ENCODE measurements at places on chromosomes 5 and 9.

DNA sequence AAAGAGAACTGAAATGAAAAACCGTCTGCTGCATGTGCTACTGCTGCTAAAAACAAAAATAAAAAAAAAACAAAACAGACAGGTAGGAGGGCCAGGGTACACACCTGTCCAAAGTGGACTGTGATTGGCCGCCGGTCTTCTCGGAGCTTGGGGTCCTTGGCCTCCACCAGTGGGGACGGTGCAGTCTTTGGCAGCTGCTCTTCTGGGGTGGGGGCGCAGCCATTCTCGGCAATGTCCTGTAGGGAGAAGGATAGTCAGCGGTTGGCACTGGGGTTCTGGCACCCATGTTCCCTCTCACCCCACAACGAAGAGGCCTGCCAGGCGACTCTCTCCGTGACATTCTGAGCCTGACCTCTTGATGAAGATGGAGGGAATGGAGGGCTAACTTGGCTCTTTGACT, 84.3 kb downstream of the CRB2 start:
- DNase-seq, result no peak

DNA sequence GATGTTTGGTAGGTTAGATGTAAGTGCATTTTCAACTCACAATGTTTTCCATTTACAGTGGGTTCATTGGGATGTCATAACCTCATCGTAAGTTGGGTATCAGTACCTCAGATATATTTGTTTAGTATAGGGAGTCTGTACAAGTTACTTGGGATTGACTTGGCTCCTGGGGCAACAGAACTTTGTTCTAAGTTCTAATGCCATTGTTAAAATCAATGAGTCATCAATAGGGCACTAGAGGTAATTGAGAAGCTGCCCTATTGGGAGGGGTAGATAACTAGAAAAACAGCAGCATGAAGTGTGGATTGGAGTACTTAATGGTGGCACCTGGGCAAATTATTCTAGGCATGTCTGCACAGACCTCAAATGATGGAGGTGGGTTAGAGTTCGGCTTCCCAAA, 272.8 kb downstream of the DOCK8 start:
- DNase-seq, result no peak

- DNase-seq, result no peak
Measured at GRCh38 chr5:29379619-29380018, 1813.9 kb upstream of the CDH6 start.

DNA sequence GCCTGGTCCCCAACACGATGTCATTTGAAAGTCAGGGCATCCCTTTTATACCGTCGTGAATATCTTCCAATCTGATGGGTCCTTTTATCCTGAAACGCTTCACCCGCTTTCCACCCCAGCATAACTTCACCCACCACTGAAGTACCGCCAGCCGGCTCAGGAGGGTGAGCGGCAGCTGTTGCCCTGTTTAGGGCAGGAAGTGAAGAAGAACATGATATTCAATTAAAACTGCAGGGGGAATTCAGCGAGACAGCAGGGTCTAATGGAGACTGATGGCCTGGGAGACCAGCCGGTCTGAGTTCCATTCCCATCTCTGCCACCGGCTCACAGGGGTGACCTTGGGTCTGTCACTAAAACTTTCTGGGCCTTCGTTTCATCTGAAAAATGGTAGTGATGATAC, 68.2 kb upstream of the EGFLAM start:
- no peak for DNase-seq

DNA sequence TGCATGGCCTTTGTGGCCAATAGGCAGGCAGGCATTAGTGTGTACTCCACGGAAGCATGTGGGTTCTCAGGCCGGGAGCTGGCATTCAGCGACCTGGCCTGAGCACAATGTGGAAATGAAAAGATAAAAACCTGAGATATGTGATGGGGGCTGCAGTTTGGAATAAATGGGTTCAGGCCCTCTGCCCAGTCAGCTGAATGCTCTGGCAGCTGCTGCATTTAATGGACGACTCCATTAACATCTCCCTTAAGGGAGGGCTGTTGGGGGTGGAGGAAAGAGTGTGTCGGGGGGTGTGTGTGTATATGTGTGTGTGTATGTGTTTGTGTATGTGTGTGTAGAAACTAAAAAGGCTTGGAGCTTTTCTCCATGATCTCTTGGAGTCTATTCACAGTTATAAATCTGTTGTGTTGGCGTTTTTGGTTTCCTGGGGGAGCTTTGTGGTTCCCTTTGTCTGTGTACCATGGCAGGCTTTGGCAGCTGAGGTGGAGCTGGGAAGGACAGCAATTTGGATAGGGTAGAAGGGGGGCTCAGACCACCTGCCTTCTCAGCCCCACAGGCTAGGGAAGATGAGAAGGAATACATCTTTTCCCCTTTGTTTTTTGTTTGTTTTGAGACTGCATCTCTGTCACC, 27.3 kb upstream of the HSPA9 start:
- DNase-seq, result no peak

DNA sequence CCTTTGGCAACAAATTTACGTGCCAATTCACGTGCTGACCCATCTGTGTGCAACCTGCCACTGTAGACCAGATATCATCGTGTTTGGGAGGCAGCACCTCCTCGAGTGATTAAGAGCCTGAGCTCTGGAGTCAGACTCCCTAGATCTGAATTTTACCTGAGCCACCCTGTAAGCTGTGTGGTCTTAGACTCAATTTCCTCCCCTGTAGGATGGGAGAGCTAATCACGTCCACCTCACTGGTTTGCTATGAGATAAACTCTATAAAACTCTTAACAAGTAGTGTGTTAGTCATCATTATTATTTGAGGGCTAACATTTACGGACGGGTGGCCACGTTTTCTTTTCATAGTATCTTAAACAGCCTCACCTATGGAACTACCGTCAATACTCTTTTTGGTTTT, 220.0 kb upstream of the ADAMTSL1 start:
- no peak for DNase-seq

DNA sequence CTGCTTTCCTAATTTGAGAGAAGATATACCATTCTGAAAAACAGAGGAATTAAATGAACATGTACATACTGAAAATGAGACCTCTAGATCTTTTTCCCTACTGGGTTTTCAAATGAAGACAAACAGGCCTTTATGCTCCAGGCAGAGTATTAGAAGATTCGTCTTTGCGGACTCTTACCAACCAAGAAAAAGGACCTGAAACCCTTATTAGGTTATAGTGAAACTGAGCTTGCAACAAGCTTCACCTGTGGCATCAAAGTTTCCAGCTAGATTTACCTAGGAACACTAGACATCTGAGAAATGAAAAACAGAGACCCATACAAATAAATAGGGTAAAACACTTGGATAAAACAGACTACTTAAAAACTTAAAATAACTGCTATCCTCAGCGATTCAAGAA, 46.3 kb downstream of the SMIM15 start:
- DNase-seq, result no peak

DNA sequence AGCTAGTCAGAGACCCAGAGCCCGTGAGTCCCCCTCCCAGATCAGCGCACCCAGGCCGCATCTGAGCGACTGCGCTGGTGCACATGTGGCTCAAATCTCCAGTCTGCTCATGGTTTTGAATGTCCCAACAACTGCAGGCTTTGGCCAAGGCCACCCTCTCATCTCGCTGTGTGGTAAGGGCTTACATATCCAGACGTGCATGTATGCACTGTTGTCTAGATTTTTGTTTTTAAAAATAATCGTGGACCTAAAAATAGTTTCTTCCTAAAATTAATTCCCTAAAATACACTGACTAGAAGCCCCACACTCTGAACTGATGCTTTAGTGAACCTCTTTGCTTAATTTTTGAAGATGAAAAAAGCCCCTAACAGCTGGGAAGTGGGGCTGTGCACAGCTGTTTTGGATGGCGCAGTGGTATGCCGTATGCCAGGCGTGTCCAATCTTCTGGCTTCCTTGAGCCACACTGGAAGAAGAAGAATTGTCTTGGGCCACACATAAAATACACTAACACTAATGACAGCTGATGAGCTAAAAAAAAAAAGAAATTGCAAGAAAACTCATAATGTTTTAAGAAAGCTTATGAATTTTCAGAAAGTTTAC, 143.0 kb upstream of the LHFPL2 start:
- DNase-seq, result no peak

DNA sequence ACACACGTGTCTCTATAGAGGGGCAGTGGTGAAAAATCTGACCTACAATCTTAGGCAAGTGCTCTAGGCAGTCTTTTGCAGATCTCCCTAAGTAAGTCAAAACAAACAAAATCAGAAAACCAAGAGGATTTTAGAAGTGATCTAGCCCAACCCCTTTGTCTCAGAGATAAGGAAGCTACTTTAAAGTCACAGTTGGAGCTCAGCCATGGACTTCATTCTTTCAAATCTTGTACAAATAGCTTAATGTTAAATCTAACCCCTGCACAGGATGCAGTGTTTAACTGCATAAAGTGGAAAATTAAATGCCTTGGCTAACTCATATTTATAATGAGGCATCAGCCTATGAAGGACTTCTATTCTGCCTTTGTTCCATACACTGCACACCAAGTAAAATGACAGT, 135.1 kb upstream of the RFX3 start:
- DNase-seq, result no peak

GRCh38 chr5:96718635-96719077, 56.5 kb downstream of the CAST start:
- no peak for DNase-seq

DNA sequence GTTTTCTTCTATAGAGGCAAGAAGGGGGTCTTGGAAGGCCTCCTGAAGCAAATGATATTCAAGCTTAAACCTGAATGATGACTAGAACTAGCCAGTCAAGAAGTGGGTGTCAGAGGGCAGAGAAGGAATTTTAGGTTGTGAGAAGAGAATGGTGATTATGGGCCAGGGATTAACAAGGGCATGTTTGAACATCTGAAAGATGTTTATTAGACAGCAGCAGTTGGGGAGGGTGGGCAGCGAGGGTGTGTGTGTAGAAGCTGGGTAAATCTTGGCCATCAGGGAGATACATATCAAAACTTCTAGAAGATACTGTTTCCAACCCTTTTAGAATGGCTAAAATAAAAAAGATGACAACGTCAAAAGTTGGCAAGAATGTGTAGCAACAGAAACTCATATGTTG, 54.5 kb downstream of the MAN2A1 start:
- DNase-seq, result no peak

DNA sequence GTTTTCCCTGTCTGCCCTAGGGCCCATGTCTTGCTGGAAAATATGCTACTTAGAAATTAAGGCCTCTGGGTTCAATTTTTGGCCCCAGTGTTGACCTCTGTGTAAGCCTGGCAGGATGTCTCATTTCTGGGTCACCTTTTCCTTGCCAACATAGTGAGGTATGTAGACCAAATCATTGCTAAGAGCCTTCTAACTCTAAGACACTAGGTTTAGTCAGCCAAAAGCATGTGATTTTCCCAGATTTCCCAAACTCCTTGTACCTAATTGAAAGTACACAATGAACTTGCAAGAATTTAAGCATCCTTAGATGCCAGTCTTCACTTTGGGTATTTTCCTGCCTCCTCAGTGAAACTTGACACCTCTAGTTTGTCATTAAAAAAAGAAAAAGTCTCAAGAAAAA, 77.0 kb downstream of the GALNT10 start:
- no peak for DNase-seq

DNA sequence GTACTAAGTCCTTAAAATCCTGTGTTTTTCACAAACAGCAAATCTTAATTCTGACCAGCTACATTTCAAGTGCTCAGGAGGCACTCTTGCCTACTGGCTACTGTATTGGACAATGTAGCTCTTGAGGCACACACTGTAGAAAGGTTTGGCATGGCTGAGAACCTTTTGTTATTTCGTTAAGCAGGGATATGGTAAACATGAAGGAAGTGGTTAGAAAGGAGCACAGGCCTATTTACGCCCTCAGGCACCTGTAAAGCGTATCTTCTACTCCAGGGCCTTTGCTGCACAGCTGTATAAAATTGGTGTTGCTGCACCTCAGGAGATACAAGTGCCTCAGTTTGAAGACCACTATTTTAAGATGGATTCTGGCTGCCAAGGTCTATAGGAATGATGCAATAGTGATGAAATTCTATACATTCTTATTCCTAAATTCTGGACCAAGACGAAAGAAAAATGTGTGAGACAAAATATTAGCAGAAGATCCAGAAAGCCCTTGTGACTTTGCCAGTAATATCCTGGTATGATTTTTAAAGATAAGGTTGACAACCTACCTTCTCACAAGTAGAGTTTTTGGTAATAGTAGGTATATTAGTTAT, 9.3 kb upstream of the OTULIN start:
- DNase-seq, result no peak

DNA sequence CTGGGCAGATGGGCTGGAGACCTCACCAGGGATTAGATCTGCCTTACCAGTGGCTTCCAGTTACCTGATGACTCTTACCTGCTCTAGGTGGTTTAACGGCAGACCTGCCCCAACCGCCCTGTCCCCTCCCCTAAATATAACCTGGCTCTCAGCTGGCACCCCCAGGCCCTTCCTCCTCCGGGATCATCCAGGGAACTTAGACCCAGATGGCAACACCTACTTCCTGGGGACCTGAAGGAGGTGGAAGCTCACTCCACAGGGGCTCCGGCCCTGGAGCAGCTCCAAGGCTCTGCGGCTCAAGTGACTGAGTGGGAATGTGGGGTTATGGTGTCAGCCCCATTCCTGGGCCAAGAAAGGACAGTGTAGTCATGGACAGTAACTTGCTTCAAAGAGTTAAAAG, 130.4 kb downstream of the OLFM1 start:
- DNase-seq, result no peak

DNA sequence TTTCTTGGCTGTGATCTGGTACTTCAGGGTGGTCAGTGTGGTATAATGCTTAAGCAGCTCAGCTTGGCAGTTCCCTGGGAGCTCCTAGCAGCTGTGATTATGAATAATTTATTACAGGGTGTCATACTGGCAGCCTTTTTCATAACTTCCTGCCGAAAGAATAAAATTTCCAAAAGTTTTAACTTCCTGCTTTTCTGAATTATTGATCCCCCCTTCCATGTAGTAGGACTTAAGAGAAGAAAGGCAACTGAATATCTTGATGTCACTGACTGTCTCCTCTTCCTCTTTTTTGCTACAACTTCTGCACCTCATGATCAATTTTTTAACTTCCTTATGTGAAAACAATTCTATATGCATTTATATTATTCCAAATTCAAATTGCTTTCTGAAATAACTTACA, 74.3 kb upstream of the SPEF2 start:
- DNase-seq, result no peak

- DNase-seq, result no peak
Measured at GRCh38 chr5:164335837-164336236, 830.4 kb downstream of the MAT2B start.

- DNase-seq, result no peak
Measured at GRCh38 chr5:171622010-171622409, 163.6 kb upstream of the SMIM23 start.

DNA sequence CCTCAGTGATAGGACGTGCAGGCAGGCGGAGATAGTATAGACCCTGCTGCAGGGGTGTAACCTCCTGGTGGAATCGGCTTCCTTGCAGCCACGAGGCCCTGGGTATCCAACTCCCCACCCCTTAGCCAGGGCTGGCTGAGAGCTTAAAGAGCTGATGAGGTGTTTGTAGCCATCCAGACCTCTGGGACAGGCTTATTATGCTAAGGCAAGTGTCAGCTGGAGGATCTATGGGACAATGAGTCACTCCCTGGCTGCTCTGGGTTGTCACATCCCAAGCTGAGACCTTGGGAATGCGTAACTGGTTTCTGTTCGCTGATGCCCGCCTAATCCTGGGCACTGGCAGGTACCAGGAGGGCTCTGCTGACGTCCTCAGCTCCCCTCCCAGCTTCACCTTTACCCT, 38.9 kb downstream of the DAB2IP start:
- no peak for DNase-seq

GRCh38 chr5:1789834-1790471, 9.7 kb downstream of the MRPL36 start:
- DNase-seq, result no peak

GRCh38 chr9:83266331-83266665, 203.4 kb upstream of the RASEF start:
- DNase-seq, result no peak

All from CD4-positive, alpha-beta T cell treated with Interferon gamma for 1 hour (primary cell).